ENCODE measurements at places on chromosomes 7 and 10.

- DNase-seq: no peak
Observed at GRCh38 chr10:121796342-121796741, 131.5 kb downstream of the ATE1 start.

- no peak for DNase-seq
Observed at GRCh38 chr10:235915-236314, 100.7 kb downstream of the ZMYND11 start.

- DNase-seq: peak; percentile 28
Observed at GRCh38 chr7:137996386-137996851, 5.5 kb downstream of the CREB3L2 start.

DNA sequence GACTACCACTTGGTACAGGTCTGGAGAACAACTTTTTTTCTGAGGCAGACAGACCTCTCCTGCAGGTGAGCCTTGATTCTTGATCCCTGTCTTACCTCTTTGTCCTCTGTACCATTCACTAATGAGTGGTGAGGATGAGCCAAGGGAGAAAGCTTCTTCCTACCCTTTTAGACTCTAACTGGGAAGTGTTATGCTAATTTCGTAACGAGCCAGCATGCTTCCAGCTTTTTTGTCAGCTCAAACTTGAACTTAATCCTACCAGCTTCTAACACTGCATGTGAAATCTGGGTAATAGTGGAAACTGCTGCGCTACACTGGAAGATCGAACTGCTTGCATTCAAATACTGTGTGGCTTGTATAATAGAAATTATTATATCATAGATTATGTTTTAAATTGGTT, 87.0 kb downstream of the NEUROD6 start:
- DNase-seq: no peak

DNA sequence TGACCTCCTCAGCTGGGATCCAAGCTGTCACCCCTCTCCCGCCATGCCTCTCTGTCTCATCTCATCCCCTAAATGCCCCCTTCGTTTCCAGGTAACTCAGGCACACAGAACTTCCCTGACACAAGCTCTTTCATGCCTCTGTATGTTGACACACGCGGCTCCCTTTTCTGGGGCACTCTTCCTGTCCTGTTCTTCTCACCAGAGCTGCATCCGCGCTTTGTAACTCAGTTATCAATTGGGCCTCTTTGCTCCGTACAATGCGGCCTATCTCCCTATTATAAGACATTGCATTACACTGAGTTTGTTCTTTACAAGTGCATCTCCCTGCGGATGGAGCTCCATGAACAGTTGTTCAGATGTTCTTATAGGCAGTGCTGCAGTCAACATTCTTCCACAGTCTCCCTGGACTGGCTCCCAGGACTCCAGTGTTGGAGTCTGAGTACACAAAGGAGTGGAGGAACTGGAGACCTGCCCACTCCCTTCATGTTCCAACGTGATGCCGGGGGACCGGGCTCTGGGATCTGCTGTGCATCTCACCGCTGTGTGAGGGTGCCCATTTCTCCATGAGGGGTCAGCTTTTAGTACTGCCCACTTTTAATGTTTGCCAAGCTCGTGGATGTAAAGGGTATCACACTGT, 56.9 kb upstream of the TNS3 start:
- DNase-seq: no peak

DNA sequence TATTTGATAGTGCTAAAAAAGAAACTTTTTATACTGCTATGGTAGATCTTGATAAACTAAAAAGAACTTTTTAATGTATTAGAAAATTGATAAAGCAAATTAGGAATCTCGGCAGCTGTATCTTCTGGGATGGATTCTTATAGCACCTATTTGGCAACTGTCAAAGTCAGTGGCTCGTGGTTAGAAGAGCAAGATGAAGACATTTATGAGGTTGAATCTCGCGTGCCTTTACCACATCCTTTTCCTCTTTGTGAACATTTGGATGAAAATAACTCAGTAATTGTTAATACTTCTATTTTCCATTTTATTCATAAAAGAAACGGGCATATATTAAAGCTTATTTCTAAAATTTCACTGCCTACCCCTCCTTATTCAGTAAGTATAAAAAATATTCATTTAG, 76.2 kb downstream of the CYP51A1 start:
- no peak for DNase-seq

- no peak for DNase-seq
Observed at GRCh38 chr7:116772423-116772863, 89.9 kb upstream of the CAPZA2 start.

DNA sequence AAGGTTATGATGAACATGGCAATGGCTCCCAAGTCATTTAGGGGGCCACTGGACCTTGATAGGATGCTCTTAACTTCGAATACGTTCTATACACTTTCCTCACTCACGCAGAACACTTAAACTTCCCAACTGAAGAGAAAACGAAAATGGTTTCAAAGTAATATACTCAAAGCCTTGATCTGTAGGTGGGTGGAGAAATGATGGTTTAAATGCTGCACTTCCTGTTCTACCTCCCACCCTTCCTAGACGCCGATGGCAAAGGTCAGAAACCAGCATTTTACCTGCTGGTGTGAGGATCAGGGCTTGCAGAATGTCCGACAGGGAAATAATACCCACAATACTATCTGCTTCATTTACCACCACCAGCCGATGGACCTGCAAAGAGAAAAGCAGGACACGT, 40.5 kb upstream of the RHEB start:
- DNase-seq: no peak

DNA sequence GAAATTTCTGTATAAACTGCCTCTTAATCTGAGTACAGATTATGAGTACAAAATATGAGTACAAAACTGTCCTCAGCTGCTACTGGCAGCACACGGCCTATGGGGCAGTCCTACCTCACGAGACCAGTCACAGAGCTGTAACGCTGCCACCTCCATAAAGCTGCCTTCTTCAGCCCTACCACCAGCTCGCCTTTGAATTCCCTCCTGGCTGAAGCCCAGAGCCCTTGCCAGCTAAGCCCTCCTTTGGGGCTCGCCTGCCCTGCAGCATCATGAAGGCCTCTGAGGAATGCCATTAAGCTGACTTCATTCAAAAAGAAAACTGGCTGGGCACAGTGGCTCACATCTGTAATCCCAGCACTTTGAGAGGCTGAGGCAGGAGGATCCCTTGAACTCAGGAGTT, 180.0 kb upstream of the SH2B2 start:
- DNase-seq: no peak

DNA sequence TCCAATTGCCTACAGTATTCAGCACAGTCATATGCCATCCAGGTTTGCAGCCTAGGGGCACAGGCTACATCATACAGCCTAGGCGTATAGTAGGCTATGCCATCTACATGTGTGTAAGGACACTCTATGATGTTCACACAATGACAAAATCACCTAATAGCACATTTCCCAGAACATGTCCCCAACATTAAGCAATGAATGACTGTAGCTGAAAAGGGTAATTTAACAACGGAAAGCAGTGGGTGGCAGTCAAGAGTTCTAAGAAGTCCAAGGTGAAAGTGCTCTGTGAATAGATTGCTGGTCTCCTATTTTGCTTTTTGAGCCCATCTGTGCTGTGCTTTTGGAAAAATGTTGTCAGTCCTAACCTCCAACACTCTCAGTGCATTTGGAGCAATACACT, 162.6 kb downstream of the KLF6 start:
- no peak for DNase-seq

DNA sequence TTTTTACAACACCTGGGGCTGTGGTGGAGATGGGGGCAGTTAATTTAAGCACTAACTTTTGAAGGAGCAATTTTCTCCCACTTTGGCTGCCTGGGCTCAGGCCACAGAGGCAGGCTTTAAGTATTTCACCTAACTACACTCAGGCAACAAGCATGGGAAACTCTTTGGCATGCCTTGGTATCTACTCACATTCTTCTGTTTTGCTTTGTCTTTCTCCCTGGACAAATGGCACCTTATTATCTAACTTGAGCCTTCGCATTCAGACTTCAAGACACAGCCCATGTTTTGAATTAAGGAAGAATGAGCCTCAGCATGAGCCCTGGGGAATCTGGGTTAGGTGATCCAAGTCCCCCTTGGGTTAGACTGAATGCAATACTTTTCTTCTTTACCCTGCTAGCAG, 31.8 kb upstream of the BMPER start:
- DNase-seq: no peak

- no peak for DNase-seq
Observed at GRCh38 chr10:58782876-58783851, 270.5 kb downstream of the BICC1 start.

- no peak for DNase-seq
Observed at GRCh38 chr7:55432939-55433784, 68.0 kb downstream of the LANCL2 start.

- DNase-seq: no peak
Observed at GRCh38 chr10:111303887-111304286, 227.1 kb downstream of the ADRA2A start.

DNA sequence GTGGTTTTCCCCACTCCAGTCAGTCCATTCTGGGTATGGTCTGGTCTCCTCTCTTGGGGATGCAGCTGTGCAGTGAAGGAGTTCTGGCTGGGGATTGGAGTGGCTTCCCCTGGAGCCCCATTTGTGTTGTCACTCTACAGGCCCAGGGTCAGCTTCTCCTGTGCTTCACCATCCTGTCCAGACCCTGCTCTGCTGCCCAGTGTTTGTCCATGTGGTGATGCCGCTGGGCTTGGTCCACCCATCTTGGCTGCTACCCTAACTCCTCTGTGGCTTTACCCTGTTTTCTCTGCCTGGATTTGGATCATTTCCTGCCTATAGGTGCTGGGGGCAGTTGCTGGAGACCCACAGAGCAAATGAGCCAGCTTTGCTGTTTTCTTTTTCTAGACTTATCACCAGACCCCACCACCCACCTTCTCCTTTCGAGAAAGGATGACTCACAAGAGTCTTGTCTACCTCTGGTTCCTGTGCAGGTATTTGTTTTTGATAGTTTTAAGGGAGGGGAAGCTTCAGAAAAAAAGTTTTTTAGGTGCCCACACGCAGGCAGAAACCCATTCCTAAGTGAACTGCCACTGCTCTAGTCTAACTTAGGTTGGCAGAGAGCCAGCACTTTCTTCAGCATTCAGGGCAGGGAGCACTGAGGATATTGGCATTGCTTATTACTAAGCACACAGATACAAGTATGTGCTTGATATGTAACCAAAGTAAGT, 8.5 kb downstream of the ZDHHC16 start:
- peak; percentile 32 for DNase-seq

GRCh38 chr10:118520116-118520742, 75.2 kb downstream of the PRLHR start:
- no peak for DNase-seq

- DNase-seq: no peak
Observed at GRCh38 chr10:118596426-118597124, 1.1 kb upstream of the PRLHR start.

DNA sequence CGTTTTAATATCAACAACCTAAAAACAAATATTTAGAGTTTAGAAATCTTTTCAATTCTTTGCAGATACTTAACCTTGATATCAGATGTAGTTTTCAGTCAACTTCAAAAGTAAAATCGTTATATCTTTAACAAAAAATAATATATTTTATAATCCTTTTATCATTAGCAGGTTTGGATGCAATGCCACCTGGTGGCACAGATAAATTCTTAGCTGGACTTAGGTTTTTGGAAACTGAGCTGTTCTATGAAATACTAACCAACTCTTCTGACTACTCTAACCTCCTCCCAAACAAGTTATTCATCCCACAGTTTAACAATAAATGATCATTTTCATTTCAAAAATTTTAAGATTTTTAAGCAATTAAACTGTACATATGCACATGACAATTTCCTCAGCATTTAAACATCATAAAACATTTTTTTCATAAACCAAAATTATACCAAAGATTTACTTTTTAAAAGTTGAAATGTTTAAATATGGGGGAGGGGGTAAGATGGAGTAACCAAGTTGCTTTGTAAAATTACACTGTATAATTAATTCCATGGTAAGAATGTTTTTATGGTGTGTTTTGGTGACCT, 56.9 kb downstream of the HIBADH start:
- no peak for DNase-seq

DNA sequence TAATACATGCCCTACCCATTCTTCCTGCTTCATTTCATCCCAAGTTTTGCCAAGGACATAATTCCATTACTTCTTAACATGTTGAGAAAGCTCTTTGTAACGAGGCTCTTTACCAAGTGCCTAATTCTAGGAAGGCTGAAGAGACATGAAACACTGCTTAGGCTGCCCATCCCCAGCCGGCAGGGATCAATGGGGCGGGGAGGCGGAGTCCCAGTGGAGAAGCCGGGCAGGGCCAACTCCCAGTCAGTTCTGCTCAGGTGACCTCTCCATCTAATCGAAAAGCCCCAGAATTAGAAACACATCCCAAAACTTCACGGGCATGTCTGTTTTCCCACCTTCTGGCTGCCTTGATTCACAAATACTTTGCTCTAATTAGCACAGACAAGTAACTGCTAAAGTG, 89.5 kb upstream of the LYZL1 start:
- no peak for DNase-seq

DNA sequence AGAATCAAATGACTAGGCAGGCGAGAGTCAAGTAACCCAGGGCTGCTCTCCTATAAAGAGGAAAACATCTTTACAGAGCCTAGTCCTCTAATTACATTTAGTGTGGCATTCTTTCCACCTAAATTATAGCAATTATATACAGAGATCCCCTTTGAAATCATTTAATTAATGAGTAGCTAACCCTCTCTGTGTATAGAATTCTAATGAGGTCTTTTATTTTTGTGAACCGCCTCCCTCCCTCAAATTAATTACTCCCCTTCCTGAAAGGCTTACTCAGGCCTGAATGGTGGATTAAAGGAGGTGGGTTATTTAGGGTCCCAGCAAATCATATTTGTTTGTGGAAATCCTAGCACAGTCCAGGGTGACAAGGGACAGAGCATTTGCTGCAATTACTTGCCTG, 551.8 kb downstream of the SORCS3 start:
- no peak for DNase-seq

DNA sequence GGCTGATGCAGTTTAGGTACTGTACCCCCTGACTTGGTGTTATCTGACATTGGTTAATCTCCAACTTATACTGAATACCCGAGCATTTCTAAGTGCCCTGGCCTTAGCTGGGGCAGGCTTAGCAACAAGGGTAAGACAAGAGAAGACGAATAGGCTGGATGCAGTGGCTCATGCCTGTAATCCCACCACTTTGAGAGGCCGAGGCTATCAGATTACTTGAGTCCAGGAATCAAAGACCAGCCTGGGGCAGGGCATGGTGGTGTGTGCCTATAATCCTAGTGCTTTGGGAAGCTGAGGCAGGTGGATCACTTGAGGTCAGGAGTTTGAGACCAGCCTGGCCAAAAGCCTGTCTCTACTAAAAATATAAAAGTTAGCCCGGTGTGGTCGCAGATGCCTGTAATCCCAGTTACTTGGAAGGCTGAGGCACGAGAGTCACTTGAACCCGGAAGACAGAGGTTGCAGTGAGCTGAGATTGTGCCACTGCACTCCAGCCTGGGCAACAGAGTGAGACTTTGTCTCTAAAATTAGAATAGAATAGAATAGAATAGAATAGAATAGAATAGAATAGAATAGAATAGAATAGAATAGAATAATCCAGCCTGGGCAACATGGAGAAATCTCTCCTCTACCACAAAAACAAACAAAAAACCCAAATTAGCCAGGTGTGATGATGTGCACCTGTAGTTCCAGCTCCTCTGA, 108.9 kb downstream of the BICC1 start:
- no peak for DNase-seq

DNA sequence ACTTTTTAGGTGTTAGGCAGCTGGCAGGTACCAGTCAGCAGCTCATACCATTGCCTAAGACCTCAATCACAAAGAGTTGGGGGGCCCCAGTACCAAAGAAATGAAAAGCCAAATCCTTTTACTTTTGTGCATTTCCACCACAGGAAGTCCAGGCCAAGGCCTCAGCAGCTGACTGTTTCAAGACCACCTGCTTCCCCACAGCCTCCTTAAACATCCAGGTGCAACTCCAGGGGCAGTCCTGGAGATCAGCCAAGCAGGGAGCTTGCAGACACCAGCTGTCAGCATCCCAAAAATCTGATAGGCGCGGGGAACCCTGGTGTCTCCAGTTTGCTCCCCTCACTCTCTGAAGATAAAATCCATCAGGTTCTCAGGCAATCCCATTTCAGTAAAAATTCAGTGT, 91.5 kb upstream of the EFCAB10 start:
- no peak for DNase-seq

All from hematopoietic multipotent progenitor cell treated with erythropoietin and hydrocortisone succinate and interleukin-3 and kit ligand, for 17 days (in vitro differentiated cells).